ENCODE measurements at places on chromosomes 2 and 18. TPM values are rescaled to one million over a fixed set of nuclear protein-coding genes. Genes with fewer than 3 reads are reported as not detected.

Gene RAB6C
- total RNA-seq: not detected

Gene RESP18
- total RNA-seq: not detected

Gene ACVR1C
- total RNA-seq: 0.03 TPM

Gene TMEM200C
- not detected for total RNA-seq

Gene RGPD3
- total RNA-seq: 0.16 TPM

Gene DNAH6
- 0.02 TPM for total RNA-seq

Gene NBAS
- 15.6 TPM for total RNA-seq

Gene SRD5A2
- 0.02 TPM for total RNA-seq

Gene CCDC195
- not detected for total RNA-seq

Gene TUBA3E
- 6.9 TPM for total RNA-seq

Gene ATF2
- 17.9 TPM for total RNA-seq

Gene GNAL
- total RNA-seq: 5.8 TPM
